Muscle of back (tissue), 13 donors: ENCODE measurements at places on chromosomes 1 and 21. TPM values are rescaled to one million over a fixed set of nuclear protein-coding genes. Genes with fewer than 3 reads are reported as not detected.

- no peak for DNase-seq
Observed at GRCh38 chr1:19710825-19711611, 46.3 kb downstream of the HTR6 start.

DNA sequence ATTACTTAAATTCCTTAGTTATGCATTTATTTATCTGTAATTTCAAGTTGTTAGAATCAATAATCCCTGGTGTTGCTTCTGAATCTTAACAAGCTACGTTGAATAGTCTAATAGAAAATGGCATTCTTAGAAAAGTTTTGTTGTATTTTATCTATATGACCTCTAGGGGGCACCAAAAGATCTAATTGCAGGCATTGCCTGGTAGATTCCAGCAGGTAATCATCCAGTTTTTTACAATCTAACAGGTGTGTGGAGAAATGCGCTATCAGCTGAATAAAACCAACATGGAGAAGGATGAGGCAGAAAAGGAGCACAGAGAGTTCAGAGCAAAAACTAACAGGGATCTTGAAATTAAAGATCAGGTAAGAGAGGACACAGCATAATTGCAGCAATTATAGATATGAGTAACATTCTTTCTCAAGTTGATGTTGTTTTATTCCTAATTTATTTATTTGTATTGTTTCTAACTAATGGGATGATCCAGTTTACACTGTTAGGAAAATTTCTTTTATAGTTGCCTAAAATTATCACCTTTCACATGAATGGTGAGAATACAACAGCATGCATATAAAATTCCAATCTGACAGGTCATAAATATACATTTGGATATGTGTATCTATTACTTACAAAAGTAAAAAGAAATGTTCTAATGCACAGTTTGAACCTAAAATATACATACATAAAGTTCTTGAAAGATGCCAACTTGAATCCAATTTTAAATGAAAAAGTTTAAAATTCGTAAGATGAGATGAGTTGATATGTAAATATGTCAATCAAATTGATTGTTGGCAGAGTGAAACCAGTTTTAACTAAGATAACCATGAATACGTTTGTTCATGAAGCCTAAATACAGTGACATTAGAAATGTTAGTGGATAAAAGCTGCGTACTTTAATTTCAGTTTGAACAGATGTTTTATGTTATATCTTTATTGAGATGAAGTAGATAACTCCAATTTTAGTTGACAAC, 88.4 kb downstream of the SDCCAG8 start:
- peak; percentile 28 for DNase-seq

DNA sequence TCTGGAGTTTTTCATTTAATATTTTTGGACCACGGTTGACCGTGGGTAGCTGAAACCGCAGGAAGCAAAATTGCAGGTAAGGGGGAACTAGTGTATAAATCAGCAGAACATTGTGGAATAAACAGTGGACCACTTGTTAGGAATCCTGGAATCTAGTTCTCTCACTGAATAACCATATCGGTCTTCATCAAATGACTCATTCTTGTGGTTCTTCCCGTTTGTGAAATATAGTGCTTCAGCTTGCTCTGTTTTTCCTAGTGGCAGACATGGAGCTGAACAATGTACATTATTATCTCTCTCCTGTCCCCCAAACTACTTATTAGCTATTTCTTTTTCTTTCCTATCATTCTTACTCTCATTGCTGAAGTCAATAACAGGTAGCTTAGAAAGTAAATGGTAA, 61.9 kb downstream of the HSPA13 start:
- DNase-seq: no peak

DNA sequence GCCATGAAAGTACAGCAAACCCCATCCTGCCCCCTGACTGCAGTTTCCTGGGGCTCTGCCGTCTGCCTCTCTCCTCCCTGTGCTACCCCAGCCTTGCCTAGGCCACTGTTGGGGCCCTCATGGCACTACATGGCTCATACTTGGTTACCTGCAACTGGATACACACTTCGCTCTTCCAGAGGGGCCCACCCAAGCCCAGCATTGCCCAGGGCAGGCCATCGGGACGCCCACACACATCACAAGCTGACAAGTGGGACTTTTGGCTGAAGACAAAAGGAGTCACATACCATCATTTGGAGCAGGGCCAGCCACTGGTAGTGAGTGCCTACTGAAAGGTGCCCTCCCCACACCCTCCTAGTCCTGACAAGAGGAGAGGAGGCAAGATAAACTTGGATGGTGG, 82.8 kb downstream of the CD247 start:
- DNase-seq: no peak

GRCh38 chr1:110673197-110673701, 1.5 kb downstream of the KCNA3 start:
- no peak for DNase-seq

GRCh38 chr1:193157360-193157759, 29.1 kb downstream of the B3GALT2 start:
- no peak for DNase-seq

PIGM gene
- polyA plus RNA-seq: 5.4 TPM

TSPEAR gene
- polyA plus RNA-seq: 0.10 TPM

ZBTB8B gene
- 0.10 TPM for polyA plus RNA-seq

CHD5 gene
- 0.13 TPM for polyA plus RNA-seq

LY9 gene
- 0.14 TPM for polyA plus RNA-seq
